Activated T-helper 17 cell treated with anti-CD3 and anti-CD28 coated beads, Interleukin-2, amount 50 U/mL, for 72 hours (primary cell): ENCODE measurements at places on chromosomes 1 and 21.

GRCh38 chr1:87951852-87952251 lies 623.2 kb downstream of the LMO4 start:
- ATAC-seq: no peak

- no peak for ATAC-seq
Observed at GRCh38 chr1:98429965-98430443, 231.5 kb upstream of the SNX7 start.

DNA sequence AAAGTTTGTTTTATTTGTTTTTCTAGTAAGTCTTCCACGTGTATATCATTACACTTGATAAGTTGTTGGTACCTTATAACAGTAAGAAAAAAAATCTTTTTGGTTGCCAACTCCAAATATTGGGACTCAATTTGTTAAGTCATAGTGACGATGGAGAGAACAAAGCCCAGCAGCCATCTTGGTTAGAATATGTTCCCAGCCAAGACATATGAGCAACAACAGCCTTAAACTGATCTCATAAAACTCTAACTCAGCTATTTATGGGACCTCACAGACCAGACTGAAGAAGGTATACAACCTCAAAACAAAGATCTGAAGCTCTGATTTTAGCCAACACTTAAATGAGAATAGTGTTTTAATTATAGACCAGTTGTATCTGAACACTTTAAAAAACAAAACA lies 281.3 kb downstream of the VAV3 start:
- ATAC-seq: no peak

DNA sequence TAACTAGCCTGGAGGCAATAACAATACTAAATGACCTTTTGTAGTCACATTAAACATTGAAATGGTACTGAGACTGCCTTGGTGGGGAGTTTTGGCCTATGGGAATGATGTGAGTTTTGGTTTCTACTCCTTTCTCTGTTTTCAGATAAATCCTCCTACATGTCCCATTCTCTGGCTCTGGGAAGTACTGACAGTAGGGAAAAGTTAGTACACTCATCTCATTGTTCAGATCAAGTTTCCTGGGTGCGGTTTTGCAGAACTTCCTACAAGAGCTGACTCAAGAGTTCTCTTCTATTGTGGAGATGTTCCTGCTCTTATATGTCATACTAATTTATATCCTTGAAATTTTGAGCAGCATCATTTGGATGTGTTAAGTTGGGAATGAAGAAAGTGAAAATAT lies 74.2 kb upstream of the MACF1 start:
- peak; percentile 21 for ATAC-seq

DNA sequence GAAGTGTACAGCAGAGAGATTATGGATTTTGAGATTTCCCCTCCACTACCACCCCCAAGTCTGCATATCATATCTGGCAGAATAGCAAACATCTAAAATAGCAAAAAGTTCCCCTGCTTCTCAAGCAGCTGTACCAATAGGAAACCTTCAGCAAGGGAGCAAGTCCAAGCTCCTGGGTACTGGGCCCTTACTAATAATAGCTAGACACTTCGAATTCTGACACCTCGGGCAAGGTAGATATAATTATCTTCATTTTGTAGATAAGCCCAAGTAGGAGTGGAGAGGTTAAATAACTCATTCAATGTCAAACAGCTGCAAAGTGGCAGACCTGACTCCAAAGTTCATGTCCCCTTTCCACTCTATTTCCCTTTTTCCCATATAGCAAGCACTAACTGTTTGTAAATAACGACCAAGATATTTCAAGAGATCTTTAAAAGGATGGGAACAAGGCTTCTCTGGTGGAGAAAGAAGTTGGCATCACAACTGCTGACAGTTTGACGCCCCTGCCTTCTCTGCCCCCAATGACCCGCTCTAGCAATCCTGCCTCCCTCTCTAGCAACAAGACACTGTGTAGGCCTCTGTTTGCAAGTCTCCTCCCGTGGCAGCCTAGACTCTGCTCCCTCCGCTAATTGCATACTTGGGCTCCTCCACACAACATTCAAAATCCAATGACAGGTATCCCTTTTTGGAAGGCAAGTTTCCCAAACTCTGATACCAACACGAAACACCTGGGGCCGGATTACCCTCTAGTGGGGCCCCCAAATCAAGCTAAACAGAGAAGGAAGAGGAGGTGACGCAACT lies 18.7 kb upstream of the ADAR start:
- peak; percentile 34 for ATAC-seq

GRCh38 chr1:31507676-31508530 lies 68.4 kb upstream of the TINAGL1 start:
- ATAC-seq: no peak

DNA sequence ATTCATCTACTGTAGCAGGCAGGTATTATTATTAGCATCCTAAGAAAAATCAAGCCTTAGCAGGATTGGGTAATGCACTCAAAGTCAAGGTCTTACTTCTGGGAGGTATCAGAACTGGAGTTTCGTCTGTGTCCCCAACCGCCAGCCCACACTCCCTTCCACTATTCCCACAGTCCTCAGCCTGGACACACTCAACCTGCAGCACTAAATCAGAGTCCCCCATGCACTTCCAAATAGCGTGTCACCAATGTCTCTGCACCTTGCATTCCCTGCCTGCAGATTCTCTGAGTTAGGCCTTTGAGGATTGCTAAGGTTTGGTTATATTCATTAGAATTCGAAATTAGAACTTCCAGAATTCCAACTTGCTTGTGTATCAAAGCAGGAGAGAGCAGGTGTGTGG lies 3.9 kb downstream of the LYPD8 start:
- ATAC-seq: no peak

DNA sequence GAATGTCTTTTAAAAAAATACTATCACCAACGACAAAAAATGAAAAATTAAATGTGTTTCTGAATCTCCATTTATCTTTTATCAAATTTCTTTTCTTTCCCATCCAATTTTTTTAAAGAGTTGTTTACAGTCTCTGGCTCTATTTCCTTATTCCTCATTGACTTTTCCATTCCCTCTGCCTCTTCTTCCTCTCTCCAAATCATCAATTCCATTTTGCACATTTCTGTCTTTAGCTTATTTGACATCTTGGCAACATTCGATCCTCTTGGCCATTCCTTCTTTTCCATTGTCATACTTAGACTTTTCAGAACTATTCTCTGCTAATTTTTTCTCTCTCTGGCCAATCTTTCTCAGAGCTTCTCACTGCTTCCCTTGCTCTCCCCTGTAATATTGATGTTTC lies 497.6 kb downstream of the PLPP3 start:
- ATAC-seq: no peak

DNA sequence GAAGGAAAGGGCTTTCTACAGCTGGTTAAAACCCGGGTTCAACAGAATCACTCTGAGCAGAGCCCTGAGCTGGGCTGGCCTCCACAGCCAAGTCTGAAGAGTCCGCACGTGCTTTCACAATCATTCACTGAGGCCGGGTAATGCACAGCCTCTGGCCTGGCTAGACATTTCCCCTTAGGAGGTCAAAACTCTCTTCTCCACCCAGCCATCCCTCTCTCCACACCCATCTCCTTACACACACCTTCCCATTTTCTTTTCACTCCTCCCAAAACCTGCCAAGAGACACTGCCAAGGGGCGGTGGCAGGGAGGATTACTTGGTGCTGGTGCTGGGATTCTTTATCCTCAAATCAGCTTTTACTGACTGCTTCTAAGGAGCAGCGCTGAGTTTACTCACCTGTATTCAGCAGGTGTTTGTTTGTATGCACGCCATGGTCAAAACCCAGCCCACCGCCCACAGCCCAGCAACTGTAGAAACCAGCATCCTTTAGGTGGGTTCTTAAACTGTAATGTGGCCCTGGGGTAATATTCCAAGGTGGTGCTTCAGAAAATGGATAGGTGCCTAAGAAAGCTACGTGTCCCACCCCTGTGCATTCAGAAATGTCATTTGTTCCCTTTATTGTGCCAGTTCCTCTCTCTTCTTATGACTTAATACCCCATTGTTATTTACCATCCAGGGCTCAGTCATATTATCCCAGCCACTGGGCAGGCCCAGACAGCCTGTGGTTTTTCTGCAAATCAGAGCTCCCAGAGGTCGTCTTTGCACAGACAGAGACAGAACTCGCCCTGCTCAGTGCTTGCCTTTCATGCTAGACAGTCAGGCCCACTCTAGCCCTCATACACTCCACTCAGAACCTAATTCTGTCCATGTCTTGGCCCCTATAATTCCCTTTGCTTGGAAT lies 80.2 kb downstream of the ADSS2 start:
- peak; percentile 54 for ATAC-seq
